ENCODE measurements at places on chromosomes 5 and 9.

- no peak for DNase-seq
Measured at GRCh38 chr5:15215056-15215455, 284.9 kb upstream of the FBXL7 start.

- no peak for DNase-seq
Measured at GRCh38 chr5:16695779-16696178, 79.0 kb upstream of the RETREG1 start.

- DNase-seq = no peak
Measured at GRCh38 chr9:71896761-71897160, 14.2 kb downstream of the ABHD17B start.

DNA sequence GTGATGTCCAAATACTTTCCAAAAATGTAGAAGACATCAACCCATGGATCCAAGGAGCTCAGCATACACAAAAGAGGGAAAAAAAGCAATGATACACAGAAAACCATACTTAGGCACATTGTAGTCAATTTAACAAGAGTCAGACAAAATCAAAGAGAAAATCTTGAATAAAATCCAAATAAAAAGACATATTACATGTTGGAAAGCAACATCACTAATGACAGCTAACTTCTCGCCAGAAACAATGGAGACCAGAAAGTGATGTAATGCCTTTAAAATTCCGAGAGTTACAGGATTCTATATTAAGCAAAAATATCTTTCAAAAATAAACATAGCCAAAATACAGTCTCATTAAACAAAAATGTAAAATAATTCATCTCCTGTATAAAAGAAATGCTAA is 79.8 kb upstream of the SLCO4C1 start:
- DNase-seq = no peak

DNA sequence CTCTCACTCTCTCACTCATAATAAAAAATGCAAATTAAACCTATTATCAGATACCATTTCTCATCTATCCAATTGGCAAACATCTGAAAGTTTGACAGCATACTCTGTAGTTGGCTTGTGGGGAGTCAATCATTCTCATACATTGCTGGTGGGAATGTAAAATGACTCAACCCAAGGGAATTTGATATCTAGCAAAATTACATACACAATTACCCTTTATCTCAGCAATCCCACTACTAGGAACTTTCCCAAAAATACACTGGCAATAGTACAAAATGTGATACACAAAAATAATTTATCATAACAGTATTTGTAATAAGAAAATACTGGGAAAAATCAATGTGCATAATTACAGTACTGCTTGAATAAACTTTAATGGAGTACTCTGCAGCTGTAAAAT is 731.3 kb downstream of the DTWD2 start:
- DNase-seq = no peak

DNA sequence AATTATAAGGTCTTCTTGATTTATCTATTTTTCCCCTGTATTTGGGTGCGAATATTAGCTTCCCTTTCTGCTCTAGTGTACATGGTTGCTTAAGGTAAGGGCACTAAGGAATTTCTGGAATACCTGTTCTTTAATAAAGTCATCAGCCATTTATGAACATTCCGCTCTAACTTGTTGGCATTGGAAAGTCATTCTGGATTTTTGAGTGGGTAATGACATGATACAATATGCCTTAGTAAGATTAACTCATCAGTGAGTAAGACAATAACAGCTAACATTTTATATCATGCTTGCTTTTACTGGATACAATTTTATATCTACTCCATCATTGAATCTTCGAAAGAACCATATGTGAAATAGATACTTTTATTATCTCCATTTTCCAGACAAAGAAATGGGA is 196.1 kb downstream of the ARRDC3 start:
- DNase-seq = no peak

- no peak for DNase-seq
Measured at GRCh38 chr5:103089272-103089671, 30.7 kb downstream of the GIN1 start.

GRCh38 chr5:135735831-135736230 is 98.6 kb upstream of the SLC25A48 start:
- DNase-seq = no peak

DNA sequence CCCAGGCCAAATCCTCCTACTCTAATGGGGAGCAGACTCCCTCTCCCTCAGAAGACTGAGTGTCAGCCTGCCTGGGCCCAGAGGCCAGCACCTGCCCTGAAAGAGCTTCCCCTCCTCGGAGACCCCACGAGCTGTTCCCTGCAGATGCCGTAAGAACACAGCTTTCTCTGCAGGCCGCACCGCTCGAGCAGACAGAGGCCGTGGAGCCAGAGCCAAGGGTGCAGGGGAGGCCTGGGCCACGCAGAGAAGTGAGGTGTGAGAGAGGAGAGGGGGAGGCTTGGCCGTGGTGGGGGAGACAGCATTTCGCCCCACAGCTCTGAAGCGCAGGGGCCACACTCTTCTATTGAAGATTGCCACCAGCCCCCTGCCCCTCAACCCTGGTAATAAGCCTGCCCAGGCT is 62.8 kb upstream of the GARNL3 start:
- DNase-seq = no peak

DNA sequence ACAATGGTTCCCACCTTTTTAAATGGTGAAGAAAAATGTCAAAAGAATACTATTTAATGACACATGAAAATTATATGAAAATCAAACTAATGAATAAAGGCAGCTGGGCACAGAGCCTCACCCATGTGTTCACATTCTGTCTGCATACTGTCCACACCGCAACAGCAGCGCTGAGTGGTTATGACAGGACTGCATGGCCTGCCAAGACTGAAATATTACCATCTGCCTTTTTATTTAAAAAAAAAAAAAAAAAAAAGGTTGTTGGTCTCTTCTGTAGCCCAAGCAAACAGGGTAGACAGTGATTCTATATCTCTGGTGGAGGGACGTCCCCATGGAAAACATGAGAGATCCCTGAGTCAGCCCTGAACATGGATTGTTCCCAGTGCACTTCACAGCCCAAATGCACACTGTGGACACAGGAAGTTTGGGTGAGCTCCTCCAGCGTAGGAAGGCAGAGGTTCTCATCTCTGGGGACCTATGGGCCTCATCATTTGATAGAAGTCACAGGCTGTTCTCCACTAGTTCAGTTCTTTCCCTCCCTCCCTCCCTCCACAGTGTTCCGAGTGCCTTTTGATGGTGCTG is 44.9 kb upstream of the SHC3 start:
- DNase-seq = no peak

GRCh38 chr9:31783491-31783890 is 601.0 kb upstream of the ACO1 start:
- no peak for DNase-seq

- no peak for DNase-seq
Measured at GRCh38 chr9:29717631-29718030, 2144.3 kb upstream of the C9orf72 start.

GRCh38 chr5:132003982-132004381 is 7.5 kb downstream of the ACSL6 start:
- no peak for DNase-seq

- no peak for DNase-seq
Measured at GRCh38 chr9:128995791-128996190, 32.3 kb downstream of the SH3GLB2 start.

- DNase-seq = no peak
Measured at GRCh38 chr9:91060520-91061343, 259.1 kb downstream of the SYK start.

DNA sequence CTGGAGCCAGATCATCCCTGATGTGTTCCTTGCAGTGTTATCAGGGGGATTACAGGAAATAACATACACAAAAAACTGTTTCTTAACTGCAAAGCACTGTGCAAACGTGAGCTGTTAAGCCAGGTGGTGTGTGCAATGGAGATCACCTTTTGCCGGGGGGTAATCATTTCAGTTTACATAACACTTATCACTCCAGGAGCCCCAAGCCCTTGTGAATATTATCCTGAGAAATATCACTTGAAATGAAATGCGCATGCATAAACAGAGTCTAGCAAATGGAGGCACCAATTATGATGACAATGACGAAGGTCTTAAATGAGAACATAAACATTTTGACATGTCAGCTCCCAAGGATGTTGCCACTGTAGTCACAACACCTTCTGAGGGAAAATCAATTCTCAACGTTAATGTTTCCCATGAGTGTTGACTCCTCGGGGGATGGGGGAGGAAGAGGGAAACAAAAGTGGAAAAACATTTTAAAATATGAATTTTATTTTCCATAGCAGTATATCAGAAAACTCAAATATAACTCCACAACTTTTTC is 54.5 kb upstream of the RAD23B start:
- DNase-seq = no peak

- DNase-seq = no peak
Measured at GRCh38 chr9:89902450-89903140, 297.8 kb downstream of the GADD45G start.

- no peak for DNase-seq
Measured at GRCh38 chr9:15403155-15403554, 19.5 kb upstream of the SNAPC3 start.

DNA sequence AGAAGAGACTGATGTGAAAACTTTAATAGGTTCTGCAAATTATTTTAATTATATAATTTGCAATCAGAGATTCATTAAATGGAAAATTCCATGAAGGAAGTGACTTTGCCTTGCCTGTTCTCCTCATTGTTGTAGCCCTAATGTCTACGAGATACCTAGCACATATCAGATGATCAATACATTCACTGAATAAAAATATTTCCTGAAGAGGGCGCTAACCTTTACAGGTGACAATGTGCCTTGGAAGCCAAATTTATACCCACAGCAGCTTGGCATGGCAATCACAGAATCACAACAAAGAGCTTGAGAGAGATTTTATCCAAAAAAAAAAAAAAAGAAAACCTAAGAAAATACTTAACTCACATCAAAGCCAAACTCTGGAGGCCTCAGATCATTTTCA is 17.4 kb downstream of the HAUS6 start:
- no peak for DNase-seq

DNA sequence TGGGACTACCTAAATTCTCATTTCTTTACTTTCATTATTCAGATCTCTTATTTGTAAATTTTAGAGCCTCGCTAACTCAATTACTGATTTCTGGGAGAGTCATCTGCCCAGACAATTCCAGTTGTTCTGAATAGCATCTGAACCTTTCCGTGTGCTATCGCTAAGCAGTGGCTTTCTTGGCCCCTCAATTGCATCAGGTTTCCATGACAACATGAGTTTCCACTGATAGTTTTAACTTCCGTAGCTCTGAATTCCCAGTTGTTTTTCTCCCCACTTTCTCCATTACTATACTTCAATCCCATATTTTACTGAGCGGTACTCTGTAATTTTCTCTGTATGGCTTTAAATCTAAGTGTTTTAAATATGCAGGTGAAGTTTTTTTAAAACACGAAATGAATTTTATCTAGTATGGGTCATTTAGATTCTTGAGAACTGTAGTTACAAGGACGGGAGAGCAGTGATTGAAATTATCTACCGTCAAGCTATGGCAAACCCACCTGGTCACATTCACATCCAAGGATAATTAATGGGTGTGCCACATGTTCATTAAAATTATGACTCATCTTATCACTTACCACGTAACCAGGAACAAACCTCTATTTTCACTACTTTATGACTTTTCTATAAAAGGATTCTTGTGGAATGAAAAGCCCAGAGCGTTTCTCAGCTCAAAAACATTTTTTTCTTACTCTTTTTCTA is 223.5 kb upstream of the PCSK5 start:
- DNase-seq = no peak

- DNase-seq = no peak
Measured at GRCh38 chr5:110738503-110738811, 350 bp upstream of the SLC25A46 start.

GRCh38 chr5:18483451-18483850 is 849.2 kb downstream of the TAF11L14 start:
- DNase-seq = no peak

DNA sequence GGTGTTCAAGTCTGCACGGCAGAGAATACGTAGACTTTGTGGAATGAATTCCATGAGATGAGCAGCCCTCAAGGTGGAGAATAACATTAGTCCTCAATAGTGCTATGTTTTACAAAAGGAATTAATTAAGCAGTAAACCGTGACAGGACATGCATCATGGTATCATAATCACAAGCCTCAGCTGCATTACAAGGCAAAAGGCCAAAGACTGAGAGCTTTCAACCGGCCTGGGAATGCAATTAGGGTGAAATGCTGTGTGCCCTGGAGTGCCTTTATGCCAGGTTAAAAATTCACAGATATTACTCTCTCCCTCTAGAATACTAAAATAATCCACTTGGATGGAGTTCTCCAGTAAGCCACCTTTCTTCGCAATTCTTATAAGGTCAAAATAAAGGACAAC is 270.6 kb downstream of the MLLT3 start:
- DNase-seq = no peak
